ENCODE measurements at places on chromosomes 4 and X.

DNA sequence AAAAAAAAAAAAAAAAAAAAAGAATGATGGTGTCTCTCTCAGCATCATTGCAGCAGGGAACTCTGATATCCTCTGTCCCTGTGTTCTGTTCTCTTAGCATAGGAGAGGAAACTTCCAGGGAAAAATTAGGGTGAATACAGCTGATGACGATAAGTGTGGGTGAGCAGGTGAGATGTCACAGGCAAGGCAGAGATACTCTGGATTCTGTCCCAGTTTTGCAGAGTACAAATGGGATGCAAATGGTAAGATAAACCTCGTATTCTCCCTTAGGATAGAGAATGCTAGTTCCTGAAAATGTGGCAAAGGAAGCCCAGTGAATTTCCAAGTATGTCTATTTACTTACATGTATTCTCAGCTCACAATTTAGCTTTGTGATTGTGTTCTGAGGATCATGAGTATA lies 671.6 kb upstream of the BOD1L1 start:
- DNase-seq: no peak

DNA sequence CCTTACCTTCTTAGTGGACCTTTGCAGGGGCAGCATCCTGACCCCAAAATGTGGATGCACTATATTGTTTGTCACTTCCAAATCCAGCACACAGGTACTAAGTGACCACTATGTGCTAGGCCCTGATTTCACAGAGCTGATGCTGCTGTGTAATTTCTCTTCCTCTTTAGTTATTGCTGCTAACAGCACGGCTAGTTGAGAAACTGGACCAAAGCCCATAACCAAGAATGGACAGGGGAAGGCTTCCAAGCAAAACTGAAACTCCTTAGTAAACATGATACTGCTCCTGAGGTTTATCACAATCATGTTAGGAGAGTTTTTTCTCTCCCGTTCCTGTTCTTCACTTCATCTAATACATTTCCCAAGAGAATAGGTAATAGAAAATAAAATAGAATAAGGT lies 172.9 kb upstream of the TTC29 start:
- DNase-seq: no peak

GRCh38 chrX:151694661-151695582 lies at the start of gene PRRG3:
TSS of gene PRRG3 (plus strand) at chrX:151695458. CDS start at chrX:151698815, 3,357 bp downstream.
- no peak for DNase-seq

GRCh38 chr4:38290914-38291313 lies 330.7 kb downstream of the PTTG2 start:
- DNase-seq: no peak

GRCh38 chr4:101279377-101279871 lies 67.9 kb downstream of the PPP3CA start:
- DNase-seq: no peak
